ENCODE measurements at places on chromosomes 7 and 10.

GRCh38 chr7:24924375-24924774 lies 55.6 kb downstream of the OSBPL3 start:
- no peak for DNase-seq

GRCh38 chr10:23370106-23370505 lies 25.5 kb upstream of the C10orf67 start:
- DNase-seq: no peak

DNA sequence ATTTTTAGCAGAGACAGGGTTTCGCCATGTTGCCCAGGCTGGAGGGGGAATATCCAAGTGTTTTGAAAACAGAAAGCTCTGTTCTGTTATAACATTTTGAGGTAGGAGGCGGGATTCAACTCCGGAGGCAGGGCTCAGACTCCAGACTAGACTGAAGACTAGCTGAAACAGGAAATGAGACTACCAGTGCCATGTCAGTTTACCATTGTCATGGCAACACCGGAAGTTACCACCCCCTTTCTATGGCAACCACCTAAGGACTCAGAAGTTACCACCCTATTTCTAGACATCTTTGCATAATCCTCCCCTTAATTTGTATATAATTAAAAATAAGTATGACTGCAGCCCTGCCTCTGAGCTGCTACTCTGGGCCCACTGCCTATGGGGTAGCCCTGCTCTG lies 1069.1 kb upstream of the AUTS2 start:
- no peak for DNase-seq

DNA sequence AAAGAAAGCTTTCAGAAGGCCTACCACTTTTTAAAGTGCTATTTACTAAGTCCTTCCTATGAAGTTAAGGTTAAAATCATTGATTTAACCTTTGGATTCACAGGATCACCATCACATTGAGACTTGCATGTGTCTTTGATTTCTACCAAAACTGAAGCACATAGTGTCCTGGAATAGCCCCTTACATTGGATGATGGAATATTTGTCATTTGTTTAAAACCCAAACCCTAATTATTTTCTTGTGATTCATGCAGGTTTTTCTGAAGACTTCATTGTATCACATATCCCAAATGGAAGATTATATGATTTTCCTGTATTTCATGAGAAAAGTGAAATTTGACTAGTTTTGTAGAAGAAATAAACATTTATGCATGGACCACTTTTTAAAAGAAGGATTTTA lies 3.3 kb downstream of the SEMA3A start:
- DNase-seq: no peak

GRCh38 chr10:101693651-101693977 lies 1.4 kb downstream of the FBXW4 start:
- DNase-seq: no peak

GRCh38 chr7:877312-878232 lies 1.2 kb downstream of the GET4 start:
- DNase-seq: no peak

DNA sequence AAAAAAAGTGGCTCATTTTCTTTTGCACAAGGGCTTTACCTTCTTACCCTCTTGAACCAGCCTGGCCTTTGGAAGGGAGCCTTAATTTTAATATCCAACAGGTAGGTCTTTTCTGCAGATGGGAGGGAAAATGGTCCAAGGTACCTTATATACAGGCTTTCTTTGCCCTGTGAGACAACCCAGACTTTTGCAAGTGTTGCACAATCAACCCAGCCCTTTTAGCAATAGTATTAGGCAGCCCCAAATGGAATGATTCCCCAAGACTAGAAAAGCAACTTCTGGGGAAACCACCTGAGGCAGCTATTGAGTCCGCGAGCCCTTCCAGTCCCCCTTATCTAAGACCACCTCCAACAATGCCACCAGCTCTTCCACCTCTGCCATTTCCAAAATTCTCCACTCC lies 1138.3 kb downstream of the XPNPEP1 start:
- DNase-seq: no peak

GRCh38 chr7:67856046-67856445 lies 859.4 kb downstream of the TYW1 start:
- no peak for DNase-seq

DNA sequence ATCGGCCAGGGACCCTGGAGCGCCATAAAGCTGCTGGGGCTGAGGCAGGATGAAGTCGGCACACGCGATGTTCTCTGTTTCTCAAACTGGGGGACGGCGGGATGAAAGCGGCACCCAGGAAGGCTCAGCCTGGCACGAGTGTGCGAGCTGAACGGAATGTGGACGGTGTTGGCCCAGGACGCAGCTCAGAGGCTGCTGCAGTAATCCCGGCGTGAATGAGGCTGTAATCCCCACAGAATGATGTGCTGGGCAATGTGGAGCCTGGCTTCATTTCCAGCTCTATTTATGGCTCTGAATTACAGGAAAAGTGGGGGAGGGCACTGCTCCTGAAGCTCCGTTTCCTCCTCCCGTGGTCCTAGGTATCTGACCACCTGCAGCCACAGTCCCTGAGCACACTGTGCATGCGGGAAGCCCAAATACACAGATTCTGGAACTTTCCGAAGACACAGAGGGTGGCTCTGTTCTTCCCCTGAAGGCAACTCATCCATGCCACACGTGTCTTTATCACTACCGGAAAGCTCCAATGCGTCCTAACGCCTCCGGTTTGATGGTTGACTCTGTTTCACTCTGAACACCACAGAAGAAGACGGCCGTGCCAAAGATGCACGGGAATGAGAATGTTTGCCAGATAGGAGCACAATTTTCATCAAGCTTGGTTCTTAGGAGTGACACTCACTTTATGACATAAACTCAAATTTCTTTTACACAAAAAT lies 37.6 kb downstream of the KLF6 start:
- DNase-seq: no peak

DNA sequence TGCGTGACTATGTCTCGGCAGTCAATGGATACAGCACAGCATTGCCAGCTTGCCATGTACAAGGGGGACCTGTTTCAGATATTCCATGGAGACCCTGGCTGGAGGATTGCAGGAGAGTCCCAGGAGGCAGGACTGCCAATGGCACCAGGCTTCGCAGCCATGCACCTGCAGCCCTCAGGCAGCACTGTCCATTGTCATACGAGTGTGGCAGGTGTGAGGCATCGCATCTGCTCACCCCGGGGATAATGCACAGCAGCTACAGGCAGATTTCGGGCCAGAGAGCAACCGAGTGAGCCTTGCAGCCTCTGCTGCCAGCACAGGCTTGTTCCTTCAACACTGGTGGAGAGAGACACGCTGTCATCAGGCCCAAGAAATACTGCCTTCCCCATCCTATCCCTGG lies 415.1 kb downstream of the PAXIP1 start:
- DNase-seq: no peak

DNA sequence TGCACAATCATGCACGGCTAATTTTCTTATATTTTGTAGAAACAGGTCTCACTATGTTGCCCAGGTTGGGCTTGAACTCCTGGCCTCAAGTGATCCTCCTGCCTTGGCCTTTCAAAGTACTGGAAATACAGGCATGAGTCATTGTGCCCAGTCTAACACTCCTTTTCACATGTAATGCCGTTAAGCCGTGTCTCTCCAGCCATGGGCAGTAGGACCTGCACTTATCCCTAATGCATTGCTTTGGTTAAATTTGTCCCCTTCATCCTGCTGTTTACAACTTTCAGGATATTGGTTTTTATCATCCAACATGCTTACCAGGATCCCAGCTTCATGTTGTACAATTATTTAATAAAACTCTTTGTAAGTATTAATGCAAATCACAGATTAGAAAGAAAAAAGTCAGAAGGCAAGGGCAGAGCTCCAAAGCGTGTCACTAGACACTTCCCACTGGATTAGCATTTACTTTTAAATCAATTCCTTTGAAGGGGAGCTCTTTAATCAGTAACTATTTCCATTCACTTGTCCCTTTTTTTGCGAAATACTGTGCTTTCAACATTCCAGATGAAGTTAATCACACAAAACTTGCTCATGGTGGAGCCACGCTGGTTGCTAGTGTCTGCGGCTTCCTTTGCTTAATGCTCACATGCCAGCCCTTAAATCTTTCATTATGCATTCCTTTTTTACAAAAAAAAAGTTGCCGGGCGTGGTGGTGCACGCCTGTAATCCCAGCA lies 256.0 kb upstream of the AUTS2 start:
- DNase-seq: no peak

DNA sequence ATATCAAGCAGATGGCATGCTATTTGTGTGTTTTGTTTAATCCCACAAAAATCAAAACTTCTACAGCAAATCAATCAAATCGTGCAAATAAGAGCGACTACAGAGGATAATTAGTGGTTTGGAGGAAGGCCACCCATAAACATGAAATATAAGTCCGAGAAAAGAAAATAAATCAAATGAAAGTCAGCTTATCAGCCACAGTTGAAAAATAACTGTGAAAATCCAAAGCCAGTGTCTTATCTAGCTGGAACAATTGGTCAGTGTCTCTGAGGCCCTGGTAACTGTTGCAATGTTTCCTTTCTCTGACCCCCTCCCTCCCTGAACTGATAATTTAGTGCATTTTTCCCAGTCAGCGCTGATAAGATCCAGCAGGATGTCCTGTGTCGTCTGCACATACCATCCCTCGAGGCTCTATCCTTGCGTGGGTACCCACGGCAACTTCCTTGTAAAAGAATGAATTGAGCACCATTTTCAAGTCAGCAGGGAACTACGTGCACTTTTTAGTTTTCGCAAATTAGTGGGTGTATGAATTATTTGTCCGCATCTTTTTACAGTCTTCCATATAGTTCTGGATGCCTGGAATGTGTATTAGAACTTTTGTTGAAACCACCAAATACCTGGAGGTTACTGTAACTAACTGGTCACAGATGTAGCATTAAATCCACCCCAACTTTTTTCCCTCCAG lies 10.8 kb upstream of the JCAD start:
- DNase-seq: no peak

DNA sequence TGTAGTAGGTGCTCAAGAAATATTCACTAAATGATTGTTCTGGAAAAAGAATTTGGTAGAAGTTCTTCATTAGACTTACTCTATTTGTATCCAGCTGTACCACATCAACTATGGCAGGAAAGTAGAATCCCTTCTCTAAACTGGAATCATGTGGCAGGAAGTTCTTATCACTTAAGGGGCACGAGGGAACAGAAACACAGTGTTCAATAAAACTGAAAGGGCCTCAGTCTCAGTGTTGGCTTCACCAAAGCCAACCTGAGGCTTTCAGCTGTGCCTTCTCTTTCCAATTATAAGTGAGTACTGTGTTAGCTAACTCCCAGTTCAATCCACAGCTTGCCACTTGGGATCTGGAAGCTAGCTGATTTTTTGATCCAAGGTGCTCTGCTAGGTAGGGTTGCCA lies 257.6 kb upstream of the LRGUK start:
- DNase-seq: no peak
